NCI-H1417 (cell line): ENCODE measurements at places on chromosomes 13 and 19.

- no peak for DNase-seq
Observed at GRCh38 chr13:51772781-51773180, 31.2 kb downstream of the DHRS12 start.

GRCh38 chr13:82747291-82747690 lies 1135.0 kb downstream of the SLITRK1 start:
- DNase-seq, result no peak

GRCh38 chr19:37929355-37929923 lies 22.4 kb downstream of the SIPA1L3 start:
- DNase-seq, result peak; percentile 35

GRCh38 chr13:99655351-99656091 lies 154.2 kb downstream of the TM9SF2 start:
- no peak for DNase-seq

DNA sequence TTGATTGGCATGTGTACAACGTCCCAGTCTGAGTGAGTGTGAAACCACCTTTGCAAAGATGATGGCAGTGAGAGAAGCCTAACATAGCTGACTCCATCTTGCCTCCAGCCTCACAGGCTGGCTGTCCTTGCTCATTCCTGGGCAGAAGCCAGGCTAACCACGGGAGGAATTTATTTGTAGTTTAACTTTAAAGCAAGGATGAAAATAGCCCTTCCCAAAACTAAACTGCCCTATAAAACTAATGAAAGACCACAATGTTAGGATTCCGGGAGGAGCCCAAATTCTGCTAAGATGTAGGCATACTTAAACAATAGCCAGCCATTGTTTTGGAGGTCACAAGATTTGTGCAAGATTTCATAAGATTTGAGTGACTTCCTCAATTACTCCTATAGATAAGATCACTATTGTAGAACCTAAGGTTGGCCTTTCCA lies 96.6 kb upstream of the LSM14A start:
- DNase-seq, result no peak

DNA sequence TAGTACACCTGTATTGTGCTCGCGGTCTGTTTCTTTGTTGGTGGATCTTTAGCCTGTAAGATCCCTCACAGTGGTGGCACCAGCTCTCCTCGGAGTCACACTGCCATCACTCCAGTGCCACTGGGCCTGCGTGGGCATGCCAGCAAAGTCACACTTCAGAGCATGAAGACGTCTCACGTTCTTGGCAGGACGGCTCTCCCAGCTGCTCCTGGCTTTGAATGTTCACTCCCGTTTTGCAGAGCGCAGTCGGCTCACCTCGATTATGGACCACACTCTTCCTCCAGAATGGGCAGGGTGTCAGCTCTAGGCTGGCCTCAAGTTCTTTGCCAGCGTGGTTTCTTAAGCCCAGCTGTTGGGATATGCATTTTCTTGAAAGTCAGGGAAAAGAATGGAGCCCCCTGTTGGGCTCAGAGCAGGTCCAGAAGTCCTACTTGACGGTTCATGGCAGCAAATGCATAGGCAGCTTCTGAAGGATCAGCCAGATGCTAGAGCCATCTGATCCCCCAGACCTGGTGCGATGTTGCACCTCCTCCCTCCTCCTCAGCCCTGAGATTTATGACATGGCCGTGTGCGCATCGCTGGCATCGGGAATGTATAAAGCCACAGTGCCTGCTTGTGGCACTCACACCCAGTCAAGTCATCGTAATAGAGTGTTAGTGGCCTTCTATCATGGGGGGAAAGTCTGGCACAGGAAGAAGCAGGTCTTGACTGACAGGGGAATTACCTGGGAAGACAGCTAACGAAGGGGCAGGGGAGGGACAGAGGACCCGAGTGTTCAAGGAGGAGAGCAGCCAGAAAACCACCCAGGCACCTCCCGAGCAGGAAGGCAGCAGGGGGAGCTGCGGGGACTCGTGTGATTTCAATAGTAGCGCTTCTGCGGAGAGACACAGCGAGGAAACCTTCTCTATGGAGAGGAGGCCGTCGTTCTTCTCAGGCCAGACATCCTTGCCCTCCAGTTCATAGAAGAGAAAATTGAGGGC lies 40.2 kb upstream of the NPAS1 start:
- peak; percentile 79 for DNase-seq

DNA sequence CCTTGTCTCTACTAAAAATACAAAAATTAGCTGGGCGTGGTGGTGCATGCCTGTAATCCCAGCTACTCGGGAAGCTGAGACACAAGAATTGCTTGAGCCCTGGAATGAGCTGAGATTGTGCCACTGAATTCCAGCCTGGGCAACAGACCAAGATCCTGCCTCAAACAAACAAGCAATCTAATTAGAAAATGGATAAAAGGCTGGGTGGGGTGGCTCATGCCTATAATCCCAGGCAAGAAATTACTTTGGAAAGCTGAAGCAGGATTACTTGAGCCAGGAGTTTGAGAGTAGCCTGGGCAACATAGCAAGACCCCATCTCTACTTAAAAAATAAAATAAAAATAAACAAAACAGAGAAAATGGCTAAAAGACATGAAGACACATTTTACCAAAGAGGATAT lies 77.0 kb downstream of the CAB39L start:
- DNase-seq, result no peak

DNA sequence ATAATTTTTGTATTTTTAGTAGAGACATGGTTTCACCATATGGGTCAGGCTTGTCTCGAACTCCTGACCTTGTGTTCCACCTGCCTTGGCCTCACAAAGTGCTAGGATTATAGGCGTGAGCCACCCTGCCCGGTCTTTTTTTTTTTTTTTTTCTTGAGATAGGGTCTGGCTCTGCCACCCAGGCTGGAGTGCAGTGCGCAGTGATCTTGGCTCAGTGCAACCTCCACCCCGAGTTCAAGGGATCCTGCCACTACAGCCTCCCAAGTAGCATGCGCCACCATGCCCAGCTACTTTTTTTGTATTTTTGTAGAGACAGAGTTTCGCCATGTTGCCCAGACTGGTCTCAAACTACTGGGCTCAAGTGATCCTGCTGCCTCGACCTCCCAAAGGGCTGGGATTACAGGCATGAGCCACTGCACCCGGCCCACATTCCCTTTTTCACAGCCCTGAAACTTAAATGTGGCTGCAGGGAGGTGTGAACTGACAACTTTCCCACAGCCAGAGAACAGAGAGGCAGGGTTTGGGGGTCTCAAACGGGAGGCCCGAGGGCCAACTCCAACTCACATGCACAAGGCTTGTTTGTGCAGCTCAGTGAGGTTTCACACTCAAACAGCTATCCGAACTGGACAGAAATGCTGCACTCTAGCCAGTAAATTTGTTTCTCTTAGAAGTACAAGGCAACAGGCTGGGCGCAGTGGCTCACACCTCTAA lies 4.4 kb upstream of the S1PR5 start:
- DNase-seq, result no peak

DNA sequence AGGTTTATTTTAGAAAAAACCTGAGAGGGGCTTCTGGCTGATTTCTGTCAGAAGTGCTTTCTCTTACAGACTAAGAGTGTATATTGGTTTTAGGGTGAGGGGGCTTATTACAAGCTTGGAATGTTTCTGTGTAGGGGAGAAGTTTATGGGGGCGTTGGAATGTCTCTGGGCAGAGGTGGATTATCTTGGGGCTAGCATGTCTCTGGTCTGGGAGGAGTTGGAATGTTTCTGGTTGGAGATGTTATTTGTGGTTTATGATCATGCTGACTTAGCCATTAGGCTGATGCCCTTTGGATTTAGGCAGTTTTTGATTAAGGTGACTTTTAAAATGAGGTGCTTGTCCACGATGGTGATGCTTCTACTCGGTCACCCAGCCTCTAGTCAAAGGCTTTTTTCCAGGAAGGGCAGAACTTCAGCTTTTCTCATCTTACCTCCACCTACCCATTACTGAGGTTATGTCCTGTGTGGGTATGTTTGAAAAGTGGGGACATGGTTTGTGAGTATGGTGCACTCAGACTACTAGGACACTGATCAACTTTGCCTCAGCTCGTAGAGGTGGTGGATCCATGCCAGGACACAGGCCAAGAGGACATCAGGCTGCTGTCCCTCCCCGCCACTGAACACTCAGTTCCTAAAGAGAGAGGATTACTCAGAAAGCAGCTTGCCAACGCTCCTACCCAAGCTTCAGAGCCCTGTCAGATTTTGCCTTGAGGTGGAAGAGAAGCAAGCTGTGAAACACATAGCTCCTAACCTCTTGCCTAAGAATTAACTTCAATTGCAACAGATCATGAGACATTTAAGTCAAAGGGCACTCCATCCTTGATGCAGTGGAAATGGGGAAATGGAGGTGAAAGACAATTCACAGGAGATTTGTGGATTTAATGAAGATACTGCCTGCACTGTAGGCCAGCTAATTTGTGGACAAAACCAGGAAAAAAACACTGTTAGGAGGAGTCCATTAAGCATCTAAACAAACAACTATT lies 63.6 kb downstream of the ZNF44 start:
- DNase-seq, result no peak

DNA sequence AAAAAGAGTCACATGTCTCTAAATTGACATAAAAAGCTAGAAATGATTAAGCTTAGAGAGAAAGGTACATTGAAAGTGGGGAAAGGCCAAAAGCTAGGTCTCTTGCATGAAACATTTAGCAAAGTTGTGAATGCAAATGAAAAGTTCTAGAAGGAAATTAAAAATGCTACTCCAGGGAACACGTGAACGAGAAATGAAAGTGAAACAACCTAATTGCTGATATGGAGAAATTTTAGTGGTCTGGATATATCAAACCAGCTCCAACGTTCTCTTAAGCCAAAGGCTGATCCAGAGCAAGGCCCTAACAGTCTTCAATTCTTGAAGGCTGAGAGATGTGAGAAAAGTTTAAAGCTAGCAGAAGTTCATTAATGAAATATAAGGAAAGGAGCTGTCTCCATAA lies 419.8 kb downstream of the SLITRK6 start:
- no peak for DNase-seq

DNA sequence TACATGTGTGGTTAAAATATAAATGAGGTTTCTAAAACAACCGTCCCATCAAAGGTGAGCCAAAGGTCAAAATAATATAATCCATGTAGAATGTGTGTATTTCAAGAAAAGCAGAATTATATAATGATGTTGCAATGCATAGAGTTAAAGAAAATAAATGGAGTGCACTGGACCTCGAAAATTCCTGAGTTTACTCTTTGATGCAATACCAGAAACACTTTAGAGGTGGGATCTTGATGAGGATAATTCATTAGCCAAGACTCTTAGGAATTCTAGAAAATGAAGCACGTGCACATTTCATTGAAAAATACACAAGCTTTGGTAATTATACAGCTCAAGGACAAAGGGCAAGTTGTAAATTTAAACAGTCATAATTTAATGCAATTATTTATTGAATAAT lies 508.9 kb upstream of the ARGLU1 start:
- DNase-seq, result no peak

DNA sequence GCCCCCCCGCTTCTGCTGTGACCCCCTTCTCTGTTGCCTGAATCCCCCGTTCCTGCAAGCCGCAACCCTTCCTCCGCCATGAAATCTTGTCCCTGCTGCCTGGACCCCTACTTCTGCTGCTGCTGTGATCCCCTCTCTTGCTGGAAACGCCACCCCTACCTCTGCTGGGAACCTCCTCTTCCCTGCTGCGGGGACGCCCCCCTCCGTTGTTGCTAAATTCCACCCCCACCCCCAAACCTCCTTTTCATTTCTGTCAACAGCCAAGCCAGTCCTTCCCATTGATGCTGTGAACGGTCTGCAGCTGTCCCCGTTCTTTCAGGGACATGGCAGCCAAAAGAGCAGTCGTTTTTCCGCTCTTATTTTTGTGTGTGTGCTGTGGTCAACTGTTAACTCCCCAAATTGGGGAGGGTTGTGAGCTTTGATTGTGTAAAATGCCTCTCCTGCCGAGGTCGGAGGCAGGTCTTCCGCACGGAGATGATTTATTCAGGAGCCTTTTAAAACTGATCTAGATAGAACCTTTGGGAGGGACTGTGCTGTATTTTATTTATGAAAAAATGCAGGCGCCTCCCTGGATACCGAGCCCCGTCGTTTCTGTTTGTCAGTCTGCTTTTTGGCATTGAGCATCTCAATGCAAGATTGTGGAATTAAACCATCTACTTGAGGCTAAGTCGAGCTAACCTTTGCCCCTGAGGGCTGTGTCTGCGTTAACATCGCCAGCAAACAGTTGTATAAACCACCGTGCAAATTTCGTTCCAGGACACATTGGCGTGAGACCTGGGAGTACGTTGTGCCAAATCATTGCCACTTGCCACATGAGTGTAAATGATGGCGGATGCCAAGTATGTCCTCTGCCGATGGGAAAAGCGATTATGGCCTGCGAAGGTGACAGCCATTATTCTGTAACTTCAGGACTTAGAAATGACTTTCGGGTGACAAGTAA lies 27.9 kb upstream of the NDUFS7 start:
- DNase-seq, result peak; percentile 33

DNA sequence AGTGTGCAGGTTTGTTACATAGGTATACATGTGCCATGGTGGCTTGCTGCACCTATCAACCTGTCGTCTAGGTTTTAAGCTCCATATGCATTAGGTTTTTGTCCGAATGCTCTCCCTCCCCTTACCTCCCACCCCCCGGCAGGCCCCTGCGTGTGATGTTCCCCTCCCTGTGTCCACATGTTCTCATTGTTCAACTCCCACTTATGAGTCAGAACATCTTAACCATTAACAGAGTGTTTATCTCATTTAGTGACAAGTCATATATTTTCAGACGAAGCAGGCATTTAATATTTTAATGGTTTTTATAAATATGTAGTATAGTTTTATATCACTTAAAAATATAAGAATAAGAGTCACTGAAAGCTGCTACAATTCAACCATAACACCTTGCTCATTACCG lies 780.5 kb upstream of the ARGLU1 start:
- DNase-seq, result no peak

- no peak for DNase-seq
Observed at GRCh38 chr19:33362508-33363228, 10.8 kb upstream of the CEBPG start.

DNA sequence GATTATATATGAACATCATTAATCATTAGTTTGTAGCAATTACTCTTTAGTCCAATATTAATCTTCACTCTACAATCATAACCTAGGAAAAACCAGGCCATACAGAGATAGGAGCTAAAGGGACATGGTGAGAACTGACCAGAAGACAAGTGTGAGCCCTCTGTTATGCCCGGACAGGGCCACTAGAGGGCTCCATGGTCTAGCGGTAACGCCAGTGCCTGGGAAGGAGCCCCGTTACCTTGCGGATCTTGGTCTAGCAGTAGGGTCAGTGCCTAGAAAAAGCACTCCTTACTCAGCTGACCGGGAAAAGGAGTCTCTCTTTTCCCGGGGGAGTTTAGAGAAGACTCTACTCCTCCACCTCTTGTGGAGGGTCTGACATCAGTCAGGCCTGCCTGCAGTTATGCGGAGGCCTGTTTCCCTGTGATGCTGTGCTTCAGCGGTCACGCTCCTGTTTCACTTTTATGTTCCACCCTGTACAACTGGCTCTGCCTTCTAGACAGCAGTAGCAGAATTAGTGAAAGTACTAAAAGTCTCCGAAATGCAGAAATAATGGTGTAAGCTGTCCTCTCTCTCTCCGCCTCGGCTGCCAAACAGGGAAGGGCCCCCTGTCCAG lies 13.8 kb downstream of the OR7D4 start:
- peak; percentile 39 for DNase-seq
